ENCODE measurements at places on chromosomes 4 and X.

- DNase-seq, result no peak
These were observed 215.9 kb upstream of the AADAT start for GRCh38 chr4:170305627-170306026.

DNA sequence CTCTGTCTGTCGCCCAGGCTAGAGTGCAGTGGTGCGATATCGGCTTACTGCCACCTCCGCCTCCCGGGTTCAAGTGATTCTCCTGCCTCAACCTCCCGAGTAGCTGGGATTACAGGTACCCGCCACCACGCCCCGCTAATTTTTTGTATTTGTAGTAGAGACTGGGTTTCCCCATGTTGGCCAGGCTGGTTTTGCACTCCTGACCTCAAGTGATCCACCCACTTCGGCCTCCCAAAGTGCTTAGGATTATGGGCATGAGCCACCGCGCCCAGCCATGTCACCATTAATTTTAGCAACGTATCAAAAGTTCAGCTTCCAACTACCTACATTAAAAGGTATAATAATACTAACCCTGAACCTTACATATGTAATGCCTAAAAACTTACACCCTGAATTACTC lies 940 bp upstream of the UTP3 start:
- DNase-seq, result peak; percentile 4

- no peak for DNase-seq
These were observed 44.4 kb upstream of the LGI2 start for GRCh38 chr4:25075129-25075528.

DNA sequence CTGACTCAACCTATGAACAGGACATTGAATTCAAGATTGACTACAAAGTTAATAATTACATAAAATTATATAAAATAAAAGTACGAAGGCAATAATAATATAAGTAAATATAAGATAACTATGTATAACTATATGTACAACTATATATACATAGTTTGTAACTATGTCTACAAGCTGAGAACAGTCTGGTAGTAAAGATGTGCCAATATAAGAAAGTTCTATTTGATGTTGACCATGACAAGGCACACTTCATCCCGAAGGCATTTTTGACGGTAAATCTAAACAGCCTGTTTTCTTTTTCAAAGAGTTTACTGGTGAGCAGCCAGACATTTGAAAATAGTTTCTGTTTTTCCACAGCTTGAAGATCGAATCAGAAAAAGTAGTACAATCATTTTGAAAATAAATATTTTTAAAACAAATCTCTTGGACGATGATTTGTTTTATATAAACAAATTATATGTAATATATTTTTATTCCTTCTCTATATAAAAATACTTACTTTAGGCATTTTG lies 112.9 kb downstream of the CEP44 start:
- DNase-seq, result no peak

DNA sequence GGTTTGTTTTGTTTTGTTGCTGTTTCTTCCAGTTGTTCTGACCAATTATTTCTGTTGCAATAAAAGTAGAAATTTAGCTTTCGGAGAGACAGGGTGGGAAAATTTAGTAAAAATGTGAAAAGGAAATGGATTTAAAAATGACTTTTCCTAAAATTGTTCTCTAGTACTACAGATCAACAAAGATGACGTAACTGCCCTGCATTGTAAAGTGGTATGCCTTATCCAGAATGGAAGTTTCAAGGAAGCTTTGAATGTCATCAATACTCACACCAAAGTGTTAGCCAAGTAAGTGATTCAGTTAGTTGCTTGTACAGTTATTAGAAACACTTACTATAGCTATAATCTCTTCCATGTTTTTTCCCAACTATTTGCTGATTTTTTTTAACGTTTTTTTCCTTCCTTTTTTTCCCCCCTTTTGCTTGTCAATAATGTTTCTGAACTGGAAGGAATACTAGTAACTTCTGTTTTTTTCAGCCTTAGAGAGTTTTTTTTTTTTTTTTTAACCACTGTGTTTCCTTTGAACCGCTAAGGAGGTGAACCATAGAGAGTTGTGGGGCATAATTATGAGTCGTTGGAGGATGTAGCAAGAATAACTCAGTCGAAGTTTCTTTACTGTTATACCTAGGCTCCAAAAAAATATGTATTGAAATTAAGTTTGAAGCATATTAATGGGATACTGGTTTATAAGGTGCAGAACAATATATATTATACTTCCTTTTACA lies 2.2 kb downstream of the SRP72 start:
- DNase-seq, result no peak

DNA sequence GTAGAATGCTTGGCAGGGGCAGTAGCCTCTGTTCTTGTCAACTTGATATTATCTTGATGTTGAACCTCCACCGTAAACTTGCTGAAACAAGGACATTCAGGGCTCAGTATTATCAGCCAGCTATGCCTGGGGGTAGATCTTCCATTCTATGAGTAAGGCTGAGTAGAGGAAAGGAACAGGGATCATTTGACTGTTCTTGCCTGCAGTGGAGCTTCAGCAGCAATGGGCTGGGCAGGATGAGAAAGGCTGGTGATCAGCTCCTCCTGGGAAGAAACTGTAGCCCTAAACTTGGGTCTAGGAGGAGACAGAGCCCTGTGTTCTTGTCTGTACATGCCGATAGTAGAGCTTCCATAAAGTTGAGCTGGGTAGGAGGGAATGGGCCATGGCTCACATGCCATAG lies 127.2 kb downstream of the CCSER1 start:
- no peak for DNase-seq

GRCh38 chr4:26226629-26227376 lies 94.0 kb upstream of the RBPJ start:
- DNase-seq, result no peak

GRCh38 chr4:78606530-78607095 lies 55.0 kb downstream of the ANXA3 start:
- no peak for DNase-seq

DNA sequence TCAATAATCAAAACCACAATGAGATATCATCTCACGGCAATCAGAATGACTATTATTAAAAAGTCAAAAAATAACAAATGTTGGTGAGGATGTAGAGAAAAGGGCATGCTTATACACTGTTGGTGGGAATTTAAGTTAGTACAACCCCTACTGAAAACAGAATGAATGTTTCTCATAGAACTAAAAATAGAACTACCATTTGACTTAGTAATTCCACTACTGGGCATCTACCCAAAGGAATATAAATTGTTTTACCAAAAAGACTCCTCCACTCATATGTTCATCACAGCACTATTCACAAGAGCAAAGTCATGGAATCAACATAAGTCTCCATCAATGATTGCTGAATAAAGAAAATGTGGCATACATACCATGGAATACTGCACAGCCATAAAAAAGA lies 278.1 kb upstream of the ARSJ start:
- DNase-seq, result no peak

DNA sequence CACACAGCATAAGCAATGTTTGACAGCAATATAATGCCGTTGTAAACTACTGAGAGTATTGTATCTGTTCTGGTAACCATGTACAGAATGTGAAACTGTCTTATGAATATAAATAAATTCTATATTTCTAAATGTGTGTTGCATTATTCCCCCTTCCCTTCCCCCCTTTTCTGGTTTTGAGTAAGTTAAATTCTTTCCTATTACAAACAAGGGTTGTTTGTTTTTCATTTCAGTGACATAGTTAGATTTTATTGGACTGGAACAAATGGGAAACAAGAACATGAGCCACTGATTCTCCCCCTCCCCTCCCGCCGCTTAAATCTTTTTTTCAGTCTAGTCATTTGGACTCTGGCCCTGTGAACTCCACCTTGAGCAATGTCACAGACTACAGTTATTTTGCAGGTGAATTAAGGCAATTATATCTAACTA lies 69.8 kb downstream of the GPAT3 start:
- DNase-seq, result no peak

GRCh38 chrX:8048466-8048865 lies 121.3 kb upstream of the PNPLA4 start:
- no peak for DNase-seq

DNA sequence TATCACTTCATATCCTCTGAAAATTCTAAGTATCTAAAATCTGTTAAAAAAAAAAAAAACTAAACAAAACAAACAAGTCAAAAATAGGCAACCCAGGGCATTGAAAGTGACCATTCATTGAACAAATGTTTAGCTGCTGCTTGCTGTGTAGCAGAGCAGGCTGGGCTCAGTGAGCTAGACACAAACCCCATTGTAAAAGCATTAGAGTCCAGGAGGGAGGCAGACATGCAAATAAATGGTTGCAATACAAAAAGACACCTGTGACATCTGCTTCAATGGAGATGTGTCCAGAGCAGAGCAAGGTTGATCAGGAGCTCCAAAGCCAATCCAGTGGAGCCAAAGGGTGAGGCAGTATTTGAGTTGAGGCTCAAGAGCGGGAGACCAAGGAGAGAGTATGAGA lies 267.3 kb upstream of the GATB start:
- DNase-seq, result no peak

DNA sequence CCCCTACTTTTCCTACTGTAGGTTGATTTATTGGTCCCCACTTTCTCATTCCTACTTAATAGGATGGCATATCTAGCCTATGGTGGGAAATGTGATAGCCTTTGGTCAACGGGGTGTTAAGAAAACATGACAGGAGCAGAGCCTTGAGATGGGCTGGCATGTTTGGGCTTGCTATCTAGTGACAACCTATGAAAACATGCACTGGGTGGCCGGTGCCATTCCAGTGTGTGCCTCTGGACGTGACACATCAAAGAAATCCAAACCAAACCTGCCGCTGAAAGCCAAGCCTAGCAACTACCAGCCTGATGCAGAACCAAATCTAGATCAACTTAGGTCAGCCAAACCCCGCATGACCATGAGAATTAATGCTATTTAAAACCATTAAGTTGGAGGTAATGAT lies 317.6 kb downstream of the DMD start:
- no peak for DNase-seq

GRCh38 chr4:1534095-1534872 lies 128.0 kb upstream of the NKX1-1 start:
- no peak for DNase-seq

DNA sequence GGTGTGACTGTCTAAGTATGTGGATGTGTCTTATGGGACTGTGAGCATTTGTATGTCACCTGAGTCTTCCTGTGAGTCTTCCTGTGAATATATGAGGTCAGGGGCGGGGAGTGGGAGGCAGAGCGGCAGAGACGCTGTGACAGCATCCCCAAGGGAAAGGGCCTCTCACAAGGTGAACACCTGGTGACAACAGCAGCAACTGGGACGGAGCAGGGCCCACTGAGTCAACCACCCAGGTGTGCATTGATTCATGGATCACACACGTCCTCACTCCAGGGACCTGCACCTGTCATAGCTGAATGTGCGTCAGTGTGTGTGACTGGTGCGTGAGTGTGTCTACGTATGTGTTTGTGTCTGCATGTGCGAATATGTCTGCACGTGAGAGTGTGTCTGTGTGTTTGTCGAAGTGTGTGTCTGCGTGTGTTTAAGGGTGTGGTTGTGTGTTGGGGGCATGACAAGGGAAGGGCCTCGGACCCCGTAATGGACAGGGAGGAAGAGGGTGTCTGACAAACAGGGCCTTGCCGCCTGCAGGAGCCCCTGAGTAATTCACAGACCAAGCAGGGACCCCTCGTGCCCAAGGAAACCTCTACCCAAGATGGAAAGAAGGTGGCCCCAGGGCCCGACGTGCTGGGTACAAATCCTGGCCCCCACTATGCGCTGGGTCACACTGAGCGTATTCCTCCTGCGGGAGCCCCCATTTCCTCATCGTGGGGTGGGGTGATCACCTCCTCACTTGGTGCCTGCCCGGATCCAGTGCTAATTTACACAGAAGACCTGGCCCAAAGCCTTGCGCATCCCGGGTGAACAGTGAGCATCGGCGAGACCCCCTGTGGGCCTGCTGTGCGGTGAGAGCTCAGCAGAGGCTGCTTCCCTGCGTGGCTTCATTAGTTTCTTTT lies 76.7 kb downstream of the ABLIM2 start:
- DNase-seq, result peak; percentile 44

- DNase-seq, result no peak
These were observed 4.4 kb upstream of the ADH1C start for GRCh38 chr4:99356992-99357391.

- no peak for DNase-seq
These were observed 372.9 kb downstream of the NKX6-1 start for GRCh38 chr4:84126061-84126787.

DNA sequence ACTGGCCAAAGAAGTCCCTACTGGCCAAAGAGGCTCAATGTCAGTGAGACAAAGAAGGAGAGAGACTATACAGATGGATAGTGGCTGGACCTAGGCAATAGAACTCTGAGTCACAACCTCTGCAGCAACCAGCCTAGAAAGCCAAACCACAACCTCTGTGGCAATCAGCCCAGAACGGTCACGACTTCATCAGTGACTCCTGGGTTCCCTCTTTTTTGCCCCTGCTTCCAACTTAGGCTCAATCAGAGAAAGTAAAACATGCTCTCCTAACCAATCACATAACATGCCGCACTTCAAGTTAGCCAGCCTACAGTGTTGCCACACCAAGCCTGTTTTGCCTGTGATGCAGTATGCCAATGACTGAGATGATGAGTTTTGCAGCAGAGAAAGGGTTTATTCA lies 203.4 kb downstream of the ANAPC10 start:
- no peak for DNase-seq

- no peak for DNase-seq
These were observed 126.6 kb downstream of the TET2 start for GRCh38 chr4:105273230-105273629.

DNA sequence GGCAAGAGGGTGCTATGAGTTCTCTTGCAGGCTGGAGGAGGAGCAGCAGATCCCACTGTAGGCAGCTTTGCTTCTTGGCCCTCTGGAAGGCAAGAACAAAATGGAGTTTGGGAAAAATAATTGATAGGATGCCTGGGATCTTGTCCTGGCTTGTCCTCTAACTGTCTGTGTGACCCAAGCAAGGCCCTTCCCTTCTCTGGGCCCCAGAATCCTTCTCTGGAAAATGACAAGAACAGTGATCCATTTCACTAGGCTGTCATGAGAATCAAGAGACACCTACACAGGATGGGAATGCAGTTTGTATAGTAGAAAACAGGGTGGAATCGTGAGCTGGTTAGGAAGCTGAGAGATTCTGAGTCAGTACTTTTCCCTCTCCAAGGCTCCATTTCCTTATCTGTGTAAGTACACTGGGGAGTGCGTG lies 133.3 kb downstream of the PJA1 start:
- peak; percentile 1 for DNase-seq

DNA sequence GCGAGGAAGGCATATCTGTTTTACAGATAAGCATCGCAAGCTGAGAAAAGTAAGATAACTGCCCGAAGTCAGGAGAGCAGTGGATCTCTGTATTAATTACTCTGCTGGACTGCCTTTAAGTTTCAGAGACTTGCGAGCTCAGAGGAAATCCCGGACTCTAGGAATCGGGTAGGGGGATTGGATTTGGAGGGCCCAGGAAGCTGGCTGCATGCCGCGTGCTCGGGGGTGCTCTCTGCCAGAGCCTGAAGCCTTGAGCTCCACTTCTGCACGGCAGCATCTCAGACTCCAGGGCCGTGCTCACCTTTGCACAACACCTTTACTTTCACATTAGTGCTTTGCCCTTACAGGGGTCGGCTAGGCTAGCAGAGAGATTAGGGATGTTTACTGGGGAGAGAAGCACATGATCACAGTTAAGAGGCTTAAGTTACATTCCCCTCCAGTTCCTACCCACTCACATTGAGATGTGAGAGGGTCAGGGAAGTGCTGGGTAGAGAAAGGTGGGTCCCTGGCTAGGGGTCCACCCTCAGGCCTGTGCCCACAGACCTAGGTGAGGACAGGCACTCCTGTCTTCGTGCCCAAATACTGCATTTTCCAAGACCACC lies 57.0 kb downstream of the TRIML1 start:
- DNase-seq, result no peak

- no peak for DNase-seq
These were observed 430.4 kb downstream of the ACTRT1 start for GRCh38 chrX:127621780-127622179.
